ENCODE measurements at places on chromosomes 2 and 18.
A peak's percentile ranks its signal among the peaks of the same experiment; 100 is the strongest.

DNA sequence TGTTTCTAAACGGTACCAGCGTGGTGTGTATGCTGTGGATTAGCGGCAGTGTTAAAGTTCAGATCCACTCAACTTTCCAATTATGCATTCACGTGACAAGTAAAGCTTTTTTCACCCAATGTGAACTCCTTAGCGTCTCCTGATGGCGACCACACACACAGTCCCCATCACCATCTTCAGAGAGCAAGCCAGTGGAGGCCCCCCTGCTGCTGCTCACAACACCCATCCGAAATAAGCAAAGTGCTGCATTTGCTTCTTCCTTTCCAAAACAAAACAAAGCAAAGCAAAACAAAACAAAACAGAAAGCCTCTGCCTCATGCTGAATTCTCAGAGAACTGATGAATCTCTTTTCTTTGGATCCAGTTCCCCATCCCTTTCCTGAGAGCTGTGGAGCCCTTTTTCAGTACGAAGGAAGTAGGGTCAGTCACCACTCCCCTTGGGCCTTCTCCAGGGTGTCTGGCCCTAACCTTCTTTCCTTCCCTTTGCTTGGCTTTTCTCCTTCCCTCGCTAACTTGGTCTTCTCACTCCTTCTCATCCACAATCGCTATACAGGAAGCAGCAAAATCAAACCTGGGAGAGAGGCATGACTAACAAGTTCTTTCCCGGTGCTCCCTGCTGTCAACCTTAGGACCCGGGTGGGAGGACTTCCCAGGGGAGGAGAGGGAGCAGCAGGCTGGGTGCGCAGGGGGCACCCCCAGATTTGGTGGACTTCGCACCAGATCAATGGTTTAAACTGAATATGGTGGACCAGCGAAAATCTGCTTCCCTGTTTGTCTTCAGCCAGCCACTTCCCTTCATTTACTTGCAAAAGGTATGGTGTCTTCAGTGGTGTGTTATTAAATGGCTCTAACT is 56.0 kb downstream of the NRP2 start:
- no peak for DNase-seq

DNA sequence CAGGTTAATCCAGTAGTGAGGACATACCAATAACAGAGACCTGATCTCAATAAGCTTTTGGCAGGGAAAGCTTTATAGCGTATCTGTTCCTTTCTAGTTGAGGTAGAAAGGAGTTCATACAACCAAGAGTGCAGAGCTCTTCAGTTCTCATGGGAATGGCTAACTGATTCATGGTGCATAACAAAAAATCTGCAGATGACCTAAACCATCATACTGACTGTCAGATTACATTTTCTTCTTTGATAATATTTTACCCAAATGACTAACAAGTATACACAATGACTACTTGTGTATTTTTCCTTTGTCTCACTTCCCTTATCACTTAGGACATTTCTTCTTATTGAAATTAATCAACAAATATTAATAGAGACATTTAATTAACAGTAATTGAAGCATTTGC is 140.0 kb upstream of the SERTAD2 start:
- DNase-seq: no peak

DNA sequence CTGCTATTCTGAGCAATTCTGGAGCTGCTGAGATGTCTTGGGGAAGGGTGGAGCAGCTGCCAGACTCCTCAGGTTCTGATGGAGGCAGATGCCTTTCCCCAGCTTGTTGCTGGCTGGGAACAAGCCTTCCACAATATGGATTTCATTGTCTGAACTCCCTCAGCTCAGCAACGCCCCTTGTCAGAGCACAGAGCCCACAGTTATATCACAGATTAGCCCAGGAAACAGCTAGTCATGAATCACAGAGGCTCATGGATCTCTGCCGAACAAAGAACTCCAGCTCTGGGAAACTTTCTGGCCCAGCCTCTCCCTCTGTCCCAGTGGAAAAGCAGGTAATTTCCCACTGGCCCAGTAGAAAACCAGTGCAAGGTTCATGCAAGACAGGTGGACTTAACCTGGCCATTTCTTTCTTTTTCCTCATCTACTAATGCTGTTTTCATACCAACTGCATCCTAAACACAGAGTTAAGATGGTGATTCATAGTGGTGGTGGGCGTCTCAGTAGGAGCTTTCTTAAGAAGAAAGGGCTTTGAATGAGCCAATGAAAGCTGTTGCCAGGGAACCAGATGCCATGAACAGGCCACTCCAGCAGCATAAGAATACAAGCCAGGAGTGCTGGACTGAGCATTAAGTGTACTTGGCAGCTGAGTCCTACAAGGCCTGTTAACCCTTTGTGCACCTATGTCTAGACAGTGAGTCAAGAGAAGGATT is 8.7 kb upstream of the KIAA2012 start:
- DNase-seq: no peak

DNA sequence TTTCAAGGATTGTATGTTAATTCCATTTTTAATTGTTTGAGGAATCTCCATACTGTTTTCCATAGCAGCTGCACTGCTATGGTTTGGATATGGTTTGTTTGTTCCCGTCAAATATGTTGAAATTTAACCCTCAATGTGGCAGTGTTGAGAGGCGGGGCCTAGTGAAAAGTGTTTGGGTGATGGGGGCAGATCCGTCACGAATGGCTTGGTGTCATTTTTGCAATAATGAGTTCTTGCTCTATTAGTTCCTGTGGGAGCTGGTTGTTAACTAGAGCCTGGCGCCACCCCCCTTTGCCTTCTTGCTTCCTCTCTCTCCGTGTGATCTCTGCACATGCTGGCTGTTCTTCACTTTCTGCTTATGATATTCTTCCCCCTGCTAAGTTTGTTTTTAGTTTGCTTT is 71.4 kb upstream of the LDLRAD4 start:
- peak; percentile 10 for DNase-seq

- no peak for DNase-seq
Measured at GRCh38 chr2:74862020-74862964, 28.4 kb downstream of the HK2 start.

- no peak for DNase-seq
Measured at GRCh38 chr2:172884336-172884735, 148.7 kb downstream of the RAPGEF4 start.

- no peak for DNase-seq
Measured at GRCh38 chr2:127032621-127033020, 74.3 kb downstream of the BIN1 start.

DNA sequence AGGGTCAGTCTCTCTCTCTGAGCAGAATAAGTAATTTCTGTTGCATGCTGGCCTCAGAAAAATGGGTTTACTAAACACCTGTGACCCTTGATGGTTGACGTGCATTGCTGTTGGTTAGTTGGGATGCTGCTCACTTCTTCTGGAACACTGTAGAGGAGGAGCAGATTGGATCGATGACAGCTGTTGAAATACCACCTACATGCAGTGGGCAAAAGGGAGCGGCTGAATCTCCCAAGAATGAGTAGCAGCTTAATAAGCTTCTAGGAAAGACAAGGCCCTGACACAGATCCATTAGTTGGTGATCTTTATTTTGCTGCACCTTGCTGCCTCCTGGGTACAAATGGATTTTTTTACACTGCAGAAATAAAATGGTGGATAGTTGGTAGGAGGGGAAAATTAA is 43.2 kb downstream of the KDM3A start:
- DNase-seq: no peak

All from NCI-H1436 (cell line).